ENCODE measurements at places on chromosomes 1 and 21.

GRCh38 chr1:220685879-220686278 is 4.3 kb upstream of the C1orf115 start:
- H3K4me1 ChIP-seq = peaks cover 5% of the 10 kb centered on the region
- no peaks in the 10 kb centered on the region for H3K36me3 ChIP-seq
- H3K4me3 ChIP-seq = no peak overlapping the region
- DNase-seq = no peak
- H3K27ac ChIP-seq = no peak overlapping the region

DNA sequence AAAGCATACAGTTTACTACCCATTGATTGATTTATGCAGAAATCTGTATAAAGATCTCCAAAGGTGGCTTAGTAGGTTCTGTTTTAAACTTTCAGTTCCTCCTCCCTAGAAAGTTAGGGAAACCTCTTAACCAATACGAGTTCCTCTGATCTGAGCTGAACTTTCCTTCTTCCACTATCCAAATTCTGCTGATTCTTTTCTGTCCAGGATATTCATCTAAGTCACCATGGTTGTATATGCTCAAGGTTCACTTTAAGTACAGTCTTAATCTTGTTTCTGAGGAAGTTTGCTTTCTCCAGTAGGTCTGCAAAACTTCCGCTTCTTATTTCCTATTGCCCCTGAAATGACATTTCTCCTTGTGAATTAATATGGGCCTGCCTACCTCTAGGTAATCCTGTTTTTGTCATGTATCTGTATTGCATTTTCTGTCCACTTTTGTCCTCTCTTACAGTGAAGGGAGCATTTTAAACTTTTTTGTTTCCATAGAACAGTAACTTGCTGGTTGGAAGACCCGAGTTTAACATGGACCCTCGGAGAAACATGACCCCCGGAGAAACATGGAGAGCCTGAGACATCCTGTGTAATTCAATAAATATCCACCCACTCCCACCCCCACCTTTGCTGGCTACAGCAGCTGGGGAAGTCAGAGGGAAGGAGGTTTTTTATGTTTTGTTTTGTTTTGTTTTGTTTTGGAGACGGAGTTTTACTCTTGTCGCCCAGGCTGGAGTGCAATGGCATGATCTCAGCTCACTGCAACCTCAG is 16.7 kb upstream of the TUT4 start:
- H3K27me3 ChIP-seq = no peaks in the 10 kb centered on the region
- no peak for DNase-seq
- no peak overlapping the region for H3K4me3 ChIP-seq
- peak overlapping the region; percentile 20 for H3K27ac ChIP-seq

GRCh38 chr1:1157426-1157913 is 16.2 kb upstream of the TTLL10 start:
- H3K4me1 ChIP-seq = peaks cover 11% of the 10 kb centered on the region
- peak overlapping the region; percentile 99 for H3K27ac ChIP-seq
- H3K27me3 ChIP-seq = peaks cover 15% of the 10 kb centered on the region
- DNase-seq = peak; percentile 92
- peak overlapping the region; percentile 52 for H3K4me3 ChIP-seq

DNA sequence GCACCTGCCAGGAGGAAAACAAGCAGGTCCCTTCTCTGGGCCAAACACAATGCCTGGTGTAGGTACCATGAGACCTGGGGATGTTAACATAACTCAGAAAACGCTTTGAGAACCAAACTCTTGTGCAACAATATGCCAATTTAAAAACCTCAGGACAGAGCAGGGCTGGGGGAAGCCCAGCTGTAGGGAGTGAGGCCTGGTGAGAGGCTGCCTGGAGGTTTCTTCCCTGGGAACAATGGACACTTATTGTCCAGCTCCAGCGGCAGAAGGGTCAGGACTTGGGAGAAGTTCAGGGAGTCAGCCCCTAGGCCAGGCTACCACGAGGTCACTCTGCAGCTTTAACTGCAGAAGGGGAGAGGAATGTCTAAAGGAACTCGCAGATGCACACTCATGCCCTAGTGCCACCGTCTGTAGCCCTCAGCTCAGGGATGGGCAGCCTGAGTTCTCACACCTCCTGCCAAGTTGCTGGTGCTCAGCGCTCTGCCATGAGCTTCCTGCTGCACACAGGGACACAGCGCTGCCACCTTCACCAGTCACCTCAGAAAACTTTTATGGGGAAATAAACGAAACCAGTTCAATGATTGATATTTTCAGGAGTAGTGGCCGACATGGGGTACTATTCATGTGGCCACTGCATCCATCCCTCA is 8.5 kb downstream of the GPR157 start:
- no peak for DNase-seq
- no peaks in the 10 kb centered on the region for H3K36me3 ChIP-seq
- peak overlapping the region; percentile 46 for H3K27ac ChIP-seq
- peaks cover 13% of the 10 kb centered on the region for H3K4me1 ChIP-seq
- no peaks in the 10 kb centered on the region for H3K27me3 ChIP-seq

GRCh38 chr1:226569879-226570547 is 21.4 kb downstream of the STUM start:
- no peaks in the 10 kb centered on the region for H3K27me3 ChIP-seq
- H3K27ac ChIP-seq = no peak overlapping the region
- H3K4me3 ChIP-seq = no peak overlapping the region
- no peaks in the 10 kb centered on the region for H3K36me3 ChIP-seq
- peaks cover 18% of the 10 kb centered on the region for H3K4me1 ChIP-seq

DNA sequence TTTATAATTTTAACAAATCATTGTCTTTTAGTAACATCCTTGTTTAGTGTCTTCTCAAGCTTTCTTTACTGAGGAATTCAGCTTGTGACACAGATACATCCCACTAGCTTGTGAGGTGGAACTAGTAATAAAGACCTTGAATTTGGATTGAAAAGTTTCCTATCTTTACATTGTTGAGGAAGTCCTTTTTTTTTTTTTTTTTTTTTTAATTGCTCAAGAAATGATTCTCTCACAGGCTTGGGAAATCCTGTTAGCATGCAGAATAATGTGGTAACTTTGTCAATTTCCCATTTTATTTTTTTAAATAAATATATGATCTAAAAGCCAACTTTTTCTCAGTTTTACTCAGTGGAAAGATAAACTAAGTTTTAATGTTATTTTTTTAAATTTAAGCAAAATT is 15.8 kb downstream of the DENND2D start:
- no peak overlapping the region for H3K4me3 ChIP-seq
- no peaks in the 10 kb centered on the region for H3K4me1 ChIP-seq
- H3K36me3 ChIP-seq = peaks cover 87% of the 10 kb centered on the region
- H3K27me3 ChIP-seq = no peaks in the 10 kb centered on the region
- no peak for DNase-seq

DNA sequence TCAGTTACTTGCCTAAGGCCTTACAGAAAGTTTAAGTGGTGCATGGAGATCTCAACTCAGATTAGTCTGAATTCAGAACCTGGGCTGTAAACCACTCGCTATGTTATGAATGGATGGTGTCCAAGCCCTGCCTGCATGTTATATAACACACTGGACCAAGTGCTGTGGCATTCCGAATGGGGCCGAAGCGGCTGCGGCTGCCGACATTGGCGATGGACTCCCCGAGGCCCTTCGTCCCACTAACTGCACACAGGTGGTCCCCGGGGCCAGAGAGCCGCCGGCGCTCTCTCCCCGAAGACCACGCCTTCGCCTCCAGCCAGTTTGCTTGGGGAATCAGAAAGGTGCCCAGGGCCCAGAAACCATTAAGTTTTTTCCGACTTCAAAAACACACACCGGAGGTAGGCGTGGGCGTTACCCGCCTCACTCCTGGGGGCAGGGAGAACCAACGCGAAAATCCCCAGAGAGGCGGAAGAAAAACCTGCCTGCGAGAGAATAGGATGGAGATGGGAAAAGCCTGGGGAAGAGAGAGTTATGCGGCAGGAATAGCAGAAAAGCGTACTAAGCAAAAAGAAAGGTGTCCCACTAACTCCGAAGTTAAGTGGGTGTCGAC is 579 bp upstream of the TENT5C start:
- no peaks in the 10 kb centered on the region for H3K36me3 ChIP-seq
- H3K4me1 ChIP-seq = peaks cover 7% of the 10 kb centered on the region
- peak; percentile 24 for DNase-seq
- peak overlapping the region; percentile 75 for H3K4me3 ChIP-seq
- peak overlapping the region; percentile 80 for H3K27ac ChIP-seq

DNA sequence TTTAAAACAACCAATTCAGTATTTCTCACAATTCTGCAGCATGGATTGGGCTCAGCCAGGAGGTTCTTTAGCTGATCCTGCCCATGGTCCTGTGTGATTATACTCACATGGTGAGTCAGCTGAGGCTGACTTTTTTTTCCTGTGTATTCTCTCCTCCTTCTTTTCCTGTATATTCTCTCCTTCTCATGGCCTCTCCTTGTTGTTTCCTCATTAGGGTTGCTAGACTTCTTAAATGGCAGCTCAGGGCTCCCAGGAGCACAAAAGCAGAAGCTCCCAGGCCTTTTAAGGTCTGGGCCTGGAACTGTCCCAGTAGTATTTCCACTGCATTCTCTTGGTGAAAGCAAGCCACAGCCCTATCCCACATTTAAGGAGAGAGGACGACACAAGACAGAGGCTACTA is 26.8 kb downstream of the VANGL1 start:
- no peak overlapping the region for H3K4me3 ChIP-seq
- no peaks in the 10 kb centered on the region for H3K27me3 ChIP-seq
- H3K4me1 ChIP-seq = peaks cover 24% of the 10 kb centered on the region
- DNase-seq = no peak
- peak overlapping the region; percentile 76 for H3K27ac ChIP-seq

GRCh38 chr1:6935361-6935883 is 150.2 kb downstream of the CAMTA1 start:
- no peaks in the 10 kb centered on the region for H3K4me1 ChIP-seq
- no peaks in the 10 kb centered on the region for H3K36me3 ChIP-seq
- H3K4me3 ChIP-seq = peak overlapping the region; percentile 24
- H3K27ac ChIP-seq = peak overlapping the region; percentile 8
- no peaks in the 10 kb centered on the region for H3K27me3 ChIP-seq

DNA sequence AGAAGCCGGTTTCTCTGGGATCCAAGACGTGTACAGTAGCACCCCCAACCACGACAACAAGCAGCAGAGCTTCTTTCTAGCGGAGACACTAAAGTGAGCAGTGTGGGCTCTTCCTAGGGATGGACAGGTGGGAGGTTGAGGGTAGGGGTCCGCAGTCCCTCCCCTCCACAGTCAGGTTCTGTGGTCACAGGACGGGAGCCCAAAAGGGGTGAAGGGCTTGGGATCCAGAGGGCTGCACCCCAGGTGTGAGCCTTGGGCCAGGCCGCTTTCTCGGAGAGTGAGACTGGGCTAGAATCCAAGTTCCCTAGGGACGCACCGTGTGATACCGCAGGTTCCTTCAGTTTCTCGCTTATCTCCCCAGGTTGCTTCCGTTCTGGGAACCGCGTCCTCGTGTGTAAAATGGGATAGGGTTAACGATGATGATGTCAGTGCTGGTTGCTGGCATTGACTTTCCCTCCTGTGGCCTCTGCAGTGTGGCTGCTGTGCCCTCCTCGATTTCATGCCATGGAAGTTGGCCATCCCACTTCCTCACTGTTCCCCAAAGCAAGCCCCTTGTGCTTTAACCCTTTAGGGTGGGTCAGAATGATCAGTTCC is 17.3 kb upstream of the SELENON start:
- H3K27me3 ChIP-seq = no peaks in the 10 kb centered on the region
- H3K27ac ChIP-seq = no peak overlapping the region
- H3K36me3 ChIP-seq = peaks cover 27% of the 10 kb centered on the region
- DNase-seq = no peak
- no peak overlapping the region for H3K4me3 ChIP-seq

DNA sequence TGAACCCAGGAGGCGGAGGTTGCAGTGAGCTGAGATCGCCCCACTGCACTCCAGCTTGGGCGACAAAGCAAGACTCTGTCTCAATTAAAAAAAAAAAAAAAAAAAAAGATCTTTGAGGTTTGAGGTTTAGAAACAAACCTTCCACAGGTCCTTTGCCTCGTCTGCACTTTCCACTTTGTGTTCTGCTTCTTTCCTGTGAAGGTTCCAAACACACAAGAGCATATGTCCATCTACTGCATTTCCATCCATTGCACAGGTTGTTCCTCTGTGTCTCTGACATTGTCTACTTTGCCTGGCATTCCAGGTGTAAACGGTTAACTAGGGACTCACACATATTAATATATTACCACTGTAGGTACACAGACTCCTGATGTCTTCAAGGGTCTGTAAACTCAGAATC is 40.1 kb downstream of the DSTYK start:
- no peaks in the 10 kb centered on the region for H3K4me1 ChIP-seq
- no peak for DNase-seq
- peaks cover 6% of the 10 kb centered on the region for H3K36me3 ChIP-seq
- H3K27me3 ChIP-seq = no peaks in the 10 kb centered on the region
- H3K4me3 ChIP-seq = no peak overlapping the region

- H3K4me1 ChIP-seq = no peaks in the 10 kb centered on the region
- H3K27ac ChIP-seq = no peak overlapping the region
- no peak overlapping the region for H3K4me3 ChIP-seq
- no peaks in the 10 kb centered on the region for H3K27me3 ChIP-seq
- no peaks in the 10 kb centered on the region for H3K36me3 ChIP-seq
Observed at GRCh38 chr1:233189526-233189925, 106.0 kb downstream of the PCNX2 start.

DNA sequence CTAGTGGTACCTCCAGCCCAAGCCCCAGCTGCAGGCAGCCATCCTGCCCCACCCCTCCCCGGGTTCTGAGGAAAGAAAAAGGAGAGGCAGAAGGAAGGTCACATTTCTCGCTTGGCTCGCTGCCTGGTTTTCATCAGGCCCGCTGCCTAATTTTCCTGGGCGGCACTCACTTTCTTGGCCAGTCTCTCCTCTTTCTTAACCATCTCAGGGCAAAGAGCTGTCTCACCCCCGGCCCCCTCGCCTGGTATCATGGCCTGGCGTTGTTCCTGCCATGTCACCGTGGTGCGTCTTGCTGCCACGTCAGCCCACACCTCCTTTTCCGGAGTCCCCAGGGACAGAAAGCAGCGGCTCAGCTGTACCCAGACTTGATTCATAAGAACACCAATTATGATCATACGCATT is 26.6 kb upstream of the CASZ1 start:
- no peak overlapping the region for H3K4me3 ChIP-seq
- H3K4me1 ChIP-seq = peaks cover 20% of the 10 kb centered on the region
- peak overlapping the region; percentile 80 for H3K27ac ChIP-seq
- no peaks in the 10 kb centered on the region for H3K27me3 ChIP-seq
- H3K36me3 ChIP-seq = no peaks in the 10 kb centered on the region

GRCh38 chr1:13967707-13968106 is 267.7 kb downstream of the PRDM2 start:
- H3K4me3 ChIP-seq = no peak overlapping the region
- H3K36me3 ChIP-seq = no peaks in the 10 kb centered on the region

DNA sequence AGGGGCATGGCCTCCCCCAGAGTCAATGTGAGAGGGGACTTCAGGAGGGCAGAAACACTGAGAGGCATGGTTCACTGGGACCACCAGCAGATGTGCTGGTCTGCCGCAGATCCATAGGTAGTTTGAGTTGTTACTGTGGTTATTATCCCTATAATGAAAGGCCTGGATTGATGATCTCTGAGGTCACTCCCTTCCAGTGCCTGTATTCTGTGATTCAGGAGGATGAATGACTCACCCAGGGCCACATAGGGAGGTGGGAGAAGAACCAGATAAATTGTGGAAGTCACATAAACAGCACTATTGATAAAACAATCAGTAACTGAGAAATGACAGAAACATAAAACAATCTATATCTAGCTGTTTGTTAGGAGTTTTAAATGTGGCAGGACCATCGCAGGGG is 22.7 kb upstream of the ACTL8 start:
- no peaks in the 10 kb centered on the region for H3K4me1 ChIP-seq
- no peak overlapping the region for H3K4me3 ChIP-seq
- no peak for DNase-seq
- no peak overlapping the region for H3K27ac ChIP-seq
- no peaks in the 10 kb centered on the region for H3K36me3 ChIP-seq
- H3K27me3 ChIP-seq = peaks cover 32% of the 10 kb centered on the region

- H3K4me3 ChIP-seq = no peak overlapping the region
- H3K27ac ChIP-seq = no peak overlapping the region
- no peak for DNase-seq
- no peaks in the 10 kb centered on the region for H3K36me3 ChIP-seq
Observed at GRCh38 chr1:117686907-117687306, 81.1 kb downstream of the TENT5C start.
